Activated B cell treated with CpG ODN at 0.5 μM for 24 hours (primary cell): ENCODE measurements at places on chromosomes 4 and X.

- DNase-seq = no peak
Measured at GRCh38 chr4:87038837-87039615, 104.2 kb downstream of the AFF1 start.

DNA sequence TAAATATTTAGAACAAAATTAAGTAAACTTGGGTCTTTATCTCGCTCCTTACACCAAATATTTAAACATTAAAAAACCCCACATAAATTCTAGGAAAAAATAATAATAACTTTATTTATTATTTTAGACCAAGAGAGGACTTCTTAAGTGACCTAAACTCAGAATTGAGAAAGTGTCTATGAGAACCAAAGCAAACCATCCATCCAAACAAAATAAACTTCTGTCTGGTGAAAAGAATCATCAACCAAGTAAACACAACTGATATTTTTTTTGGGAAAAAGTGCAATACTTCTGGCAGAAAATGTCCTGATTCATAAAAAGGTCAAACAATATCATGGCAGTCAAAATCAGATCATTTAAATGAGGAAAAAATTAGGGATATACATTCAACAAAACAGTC lies 533.0 kb downstream of the SPRY1 start:
- no peak for DNase-seq

DNA sequence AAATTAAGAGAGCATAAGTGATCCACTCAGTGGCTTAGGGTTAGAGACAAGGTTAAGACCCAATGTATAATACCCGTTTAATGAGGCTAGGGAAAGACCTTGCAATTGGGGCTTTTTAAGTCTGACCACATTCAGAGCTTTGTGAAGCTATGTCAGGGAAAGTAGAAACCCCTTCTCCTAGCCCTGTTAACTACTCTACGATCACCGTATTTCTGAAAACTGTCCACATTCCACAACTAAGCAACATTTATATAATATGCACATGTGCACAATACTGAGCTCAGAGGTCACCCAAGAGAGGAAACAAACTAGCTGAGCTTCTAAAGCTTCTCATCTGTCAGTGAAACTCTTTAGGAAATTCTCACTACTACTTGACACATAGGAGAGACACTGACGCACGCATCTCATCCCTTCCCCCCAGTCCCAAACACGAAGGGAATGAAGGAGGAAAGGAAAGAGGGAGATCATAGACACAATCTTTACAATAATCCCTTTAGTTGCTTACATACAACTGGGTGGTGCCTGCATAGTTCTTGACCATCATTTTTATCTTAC lies 56.2 kb downstream of the METTL14 start:
- DNase-seq = no peak

DNA sequence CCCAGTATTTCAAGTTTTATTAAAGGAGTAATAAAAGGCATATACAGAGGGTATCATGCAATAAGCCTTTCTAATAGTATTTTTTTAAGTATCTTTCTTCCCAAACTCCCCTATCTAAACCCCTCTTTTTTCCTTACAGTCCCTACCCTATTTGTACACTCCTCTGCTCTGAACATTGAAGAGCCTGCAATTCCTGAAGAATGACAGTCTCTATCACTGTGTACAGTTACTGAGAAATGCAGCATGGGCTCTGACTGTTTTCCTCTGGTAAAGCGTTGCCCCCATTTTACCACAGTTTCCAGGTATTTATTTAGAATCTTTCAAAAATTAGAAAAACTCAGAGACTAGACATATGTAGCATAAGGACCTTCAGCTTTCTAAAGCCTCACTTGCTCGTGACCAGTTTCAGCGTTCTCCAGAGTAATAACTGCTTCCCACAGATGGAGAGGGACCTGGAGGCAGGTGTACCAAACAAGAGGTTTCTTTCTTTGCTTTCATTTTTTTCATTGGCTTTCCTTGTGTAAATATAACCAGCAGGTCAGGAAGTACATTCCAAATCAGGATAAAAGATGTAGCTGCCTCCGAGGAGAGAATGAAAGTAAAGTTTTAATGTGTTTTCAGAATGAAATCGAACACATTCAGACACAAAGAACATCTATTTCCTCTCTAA lies 230.8 kb downstream of the CFAP299 start:
- no peak for DNase-seq

DNA sequence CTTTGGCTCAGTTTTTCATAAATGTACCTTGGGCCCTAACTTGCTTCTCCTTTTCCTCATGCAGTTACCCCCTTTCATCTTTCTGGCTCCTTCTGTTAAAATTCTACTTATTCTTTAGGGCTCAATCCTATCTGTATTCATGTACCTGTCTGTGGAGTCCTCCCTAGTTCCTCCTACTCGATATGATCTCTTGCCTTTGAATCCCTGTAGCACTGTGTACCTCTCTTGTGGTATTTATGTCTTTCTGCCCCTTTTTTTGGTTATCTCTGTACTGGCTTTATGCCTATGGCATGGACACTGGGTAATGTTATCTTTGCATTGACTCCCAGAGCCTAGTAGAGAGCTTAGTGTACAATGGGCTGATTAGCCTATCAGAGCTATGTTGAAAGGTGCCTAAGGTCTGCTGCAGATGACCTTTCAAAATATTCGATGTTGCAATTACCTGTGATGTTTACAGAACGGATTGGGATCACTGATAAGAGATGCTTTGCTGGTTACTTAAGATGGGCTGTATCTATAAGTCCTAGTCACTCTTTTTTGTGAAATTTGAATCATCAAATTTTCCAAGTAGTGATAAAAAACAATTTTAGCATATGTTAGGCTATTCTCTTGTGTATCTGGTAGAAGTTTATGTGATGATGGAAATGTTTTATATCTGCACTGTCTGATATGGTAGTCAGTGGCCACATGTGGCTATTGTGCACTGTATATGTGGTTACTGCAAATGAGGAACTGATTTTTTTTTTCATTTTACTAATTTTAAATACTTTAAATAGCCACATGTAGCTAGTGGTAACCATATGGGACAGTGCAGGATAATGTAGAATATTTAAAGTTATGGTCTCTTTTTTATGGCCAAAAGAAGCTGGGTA lies 33.5 kb downstream of the TMEM164 start:
- no peak for DNase-seq

DNA sequence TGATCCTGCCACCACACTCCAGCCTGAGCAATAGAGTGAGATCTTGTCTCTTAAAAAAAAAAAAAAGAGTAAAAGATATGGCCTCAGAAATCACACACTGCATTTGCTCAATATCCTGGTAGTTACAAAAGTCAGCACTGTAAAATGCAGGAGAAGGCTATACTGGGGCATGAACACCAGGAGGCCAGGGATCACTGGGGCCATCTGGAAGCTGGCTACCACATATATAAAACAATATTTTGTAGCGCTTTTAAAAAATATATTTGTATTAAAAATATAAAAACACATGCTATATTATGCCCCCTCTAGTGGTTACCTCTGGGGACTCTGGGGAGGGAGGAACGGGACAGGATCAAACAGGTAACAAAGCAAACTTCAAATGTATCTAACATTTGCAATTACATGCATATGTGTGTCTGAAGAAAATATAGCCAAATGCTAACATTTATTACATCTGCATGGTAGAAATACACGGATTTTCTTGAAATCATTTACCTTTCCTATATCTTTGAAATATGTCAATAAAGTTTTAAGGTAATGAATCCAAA lies 4.0 kb downstream of the C4orf46 start:
- no peak for DNase-seq

GRCh38 chr4:8368061-8368481 lies 72.5 kb downstream of the ACOX3 start:
- no peak for DNase-seq

GRCh38 chrX:97529536-97530200 lies 646.0 kb downstream of the RPA4 start:
- no peak for DNase-seq

- no peak for DNase-seq
Measured at GRCh38 chrX:150870029-150870428, 28.4 kb downstream of the CD99L2 start.

DNA sequence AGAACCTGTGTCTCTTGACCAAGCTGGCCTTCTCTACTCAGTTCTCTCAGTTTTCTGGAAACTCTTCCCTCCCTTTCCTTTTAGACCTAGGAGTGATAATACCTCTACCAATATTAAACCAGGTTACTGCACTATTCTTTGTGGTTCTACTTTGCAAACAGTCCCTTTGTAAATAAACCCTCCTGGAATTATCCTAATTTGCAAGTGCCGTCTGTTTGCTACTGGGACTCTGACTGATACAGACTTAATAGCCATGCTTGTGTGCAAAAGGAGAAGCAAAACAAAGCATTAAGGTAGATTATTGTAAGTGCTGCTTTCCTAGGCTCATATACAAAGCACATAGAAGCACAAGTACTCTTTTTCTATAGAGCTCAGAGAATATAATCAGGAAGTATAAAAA lies 507.0 kb downstream of the INPP4B start:
- no peak for DNase-seq

- no peak for DNase-seq
Measured at GRCh38 chr4:156420623-156421022, 467.0 kb upstream of the CTSO start.

- no peak for DNase-seq
Measured at GRCh38 chr4:176376032-176376614, 56.4 kb downstream of the SPCS3 start.

DNA sequence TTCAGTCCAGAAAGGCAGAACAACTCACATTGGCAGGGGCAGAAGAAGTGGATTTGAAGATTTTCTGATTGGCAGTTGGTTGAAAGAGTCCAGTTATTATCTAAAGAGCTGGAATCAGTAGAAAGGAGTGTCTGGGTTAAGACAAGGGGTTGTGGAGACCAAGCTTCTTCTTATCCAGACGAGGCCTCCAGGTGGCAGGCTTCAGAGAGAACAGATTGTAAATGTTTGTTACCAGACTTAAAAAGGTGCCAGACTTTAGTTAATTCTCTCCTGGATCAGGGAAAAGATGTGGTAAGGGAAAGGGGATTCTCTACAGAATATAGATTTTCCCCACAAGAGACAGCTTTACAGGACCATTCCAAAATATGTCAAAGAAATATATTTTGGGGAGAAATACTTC lies 36.7 kb upstream of the TLR3 start:
- DNase-seq = no peak

DNA sequence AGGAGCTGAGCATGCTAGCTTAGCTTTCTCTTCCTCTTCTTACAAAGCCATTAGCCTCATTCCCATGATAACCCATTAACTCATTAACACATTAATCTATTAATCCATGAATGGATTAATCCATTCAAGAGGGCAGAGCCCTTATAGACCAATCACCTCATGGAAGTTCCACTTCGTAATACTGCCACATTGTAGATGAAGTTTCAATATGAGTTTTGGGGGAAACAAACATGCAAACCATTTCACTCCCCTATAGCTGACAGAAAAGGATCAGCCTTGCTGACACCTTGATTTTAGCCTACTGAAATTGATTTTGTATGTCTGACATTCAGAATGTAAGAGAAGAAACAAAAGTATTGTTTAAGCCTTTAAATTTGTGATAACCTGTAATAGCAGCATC lies 251.8 kb upstream of the GALNTL6 start:
- no peak for DNase-seq

DNA sequence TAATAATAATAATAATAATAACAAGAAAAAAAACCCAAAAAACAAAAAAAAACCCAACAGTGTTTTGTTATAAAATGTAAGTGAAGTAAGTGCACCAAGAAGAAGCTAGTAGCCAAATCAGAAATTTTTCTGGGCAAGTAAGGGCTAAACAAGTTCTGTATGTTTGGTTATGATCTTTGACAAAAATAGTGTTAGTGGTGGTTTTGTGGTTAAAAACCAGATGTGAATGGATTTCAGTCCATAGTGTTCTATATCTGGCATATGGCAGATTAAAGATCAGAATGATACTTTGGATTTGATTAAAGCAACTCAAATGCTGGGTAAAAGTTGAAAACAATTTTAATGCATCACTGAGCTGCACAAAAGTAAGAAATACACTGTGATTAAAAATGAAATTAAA lies 116.5 kb upstream of the NDST4 start:
- no peak for DNase-seq

DNA sequence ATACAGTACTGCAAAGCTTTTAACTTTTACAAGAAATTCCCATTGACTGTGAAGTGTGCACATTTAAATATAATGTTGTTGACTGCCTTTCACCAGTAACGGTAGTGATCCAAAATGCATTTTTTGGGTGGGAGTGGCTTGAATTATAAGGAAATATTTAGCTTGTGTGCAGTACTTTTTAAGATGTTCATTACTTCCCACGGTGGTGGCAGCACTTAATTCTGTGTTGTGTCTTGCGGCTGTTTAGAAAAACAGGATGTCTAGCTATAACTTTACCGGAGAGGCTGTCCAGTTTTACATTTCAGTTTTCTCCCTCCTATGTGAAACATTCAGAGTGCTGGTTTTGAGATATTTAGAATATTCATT lies 1.7 kb downstream of the TMEM131L start:
- no peak for DNase-seq
